ENCODE measurements at places on chromosomes 6 and 20. TPM values are rescaled to one million over a fixed set of nuclear protein-coding genes. Genes with fewer than 3 reads are reported as not detected.

C2 gene
- total RNA-seq = 0.23 TPM

CAP2 gene
- 13.0 TPM for total RNA-seq

FGD2 gene
- not detected for total RNA-seq

KDM1B gene
- total RNA-seq = 7.6 TPM

DEFB124 gene
- total RNA-seq = not detected

MCHR2 gene
- not detected for total RNA-seq

UNC5CL gene
- total RNA-seq = 0.34 TPM

HSPA1B gene
- total RNA-seq = 116 TPM

NR2E1 gene
- not detected for total RNA-seq

SSTR4 gene
- 0.12 TPM for total RNA-seq

GFOD1 gene
- total RNA-seq = 1.9 TPM

Data from A549 treated with GW870086 at 1 μM for 4 hours (cell line).